GM10248 (cell line): ENCODE measurements at places on chromosomes 13 and 19.

GRCh38 chr13:50162567-50162966, 147.3 kb downstream of the KCNRG start:
- DNase-seq = no peak

GRCh38 chr13:25652764-25653163, 281.0 kb downstream of the ATP8A2 start:
- DNase-seq = no peak

GRCh38 chr13:41596190-41596589, 138.8 kb downstream of the RGCC start:
- no peak for DNase-seq

- DNase-seq = no peak
Observed at GRCh38 chr19:31519256-31519655, 170.0 kb upstream of the TSHZ3 start.

- no peak for DNase-seq
Observed at GRCh38 chr13:54884682-54885081, 1856.1 kb downstream of the OLFM4 start.

- no peak for DNase-seq
Observed at GRCh38 chr13:72823724-72824123, 41.8 kb downstream of the PIBF1 start.

- DNase-seq = no peak
Observed at GRCh38 chr13:27810461-27810860, 18.2 kb downstream of the GSX1 start.

- DNase-seq = peak; percentile 93
Observed at GRCh38 chr19:36573020-36573894, at the start of gene ZNF529. Gene ZNF529 (minus strand): TSS chr19:36573292. CDS start chr19:36572346, 946 bp downstream.

GRCh38 chr19:49916839-49917733, 11.9 kb upstream of the ATF5 start:
- DNase-seq = peak; percentile 43

GRCh38 chr13:96934889-96935489, 59.3 kb downstream of the OXGR1 start:
- DNase-seq = no peak

DNA sequence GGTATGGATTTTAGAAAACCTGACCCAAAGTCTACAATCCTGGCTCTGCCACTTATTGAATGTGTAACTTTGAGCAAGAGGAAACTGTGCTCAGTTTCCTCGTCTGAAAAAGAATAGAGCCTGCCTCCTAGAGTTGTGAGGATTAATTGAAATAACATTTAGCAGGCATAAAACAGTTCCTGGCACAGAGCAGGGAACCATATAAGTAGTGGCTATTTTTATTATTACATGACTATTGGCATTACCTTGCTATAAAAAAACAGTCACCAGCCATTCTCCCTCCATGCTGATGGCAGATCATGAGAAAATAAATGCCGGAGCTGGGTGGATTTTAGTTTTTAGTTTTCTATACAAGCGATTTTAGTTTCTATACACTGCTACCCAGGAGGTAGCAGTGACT, 5.8 kb downstream of the DOCK9 start:
- no peak for DNase-seq

GRCh38 chr13:48975101-48975855, 434 bp upstream of the FNDC3A start:
- peak; percentile 14 for DNase-seq

DNA sequence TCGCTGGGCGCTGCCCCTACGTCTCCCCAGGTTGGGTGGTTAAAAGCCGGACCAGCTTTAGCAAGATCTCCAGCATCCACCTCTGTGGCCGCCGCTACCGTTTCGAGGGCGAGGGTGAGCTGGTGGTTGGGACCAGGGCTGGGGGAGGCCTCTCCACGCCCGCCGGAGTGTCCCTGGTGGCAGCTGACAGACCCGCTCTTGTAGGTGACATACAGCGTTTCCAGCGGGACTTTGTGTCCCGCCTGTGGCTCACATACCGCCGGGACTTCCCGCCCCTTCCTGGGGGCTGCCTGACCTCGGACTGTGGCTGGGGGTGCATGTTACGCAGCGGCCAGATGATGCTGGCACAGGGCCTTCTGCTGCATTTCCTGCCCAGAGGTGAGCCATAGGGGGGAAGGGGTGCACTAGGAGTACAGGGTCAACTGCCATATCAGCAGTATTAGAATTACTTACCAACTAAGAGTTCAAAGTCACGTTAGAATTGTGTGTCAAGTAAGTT, 1.1 kb downstream of the ATG4D start:
- no peak for DNase-seq

GRCh38 chr13:97148894-97149293, 73.2 kb upstream of the MBNL2 start:
- no peak for DNase-seq

DNA sequence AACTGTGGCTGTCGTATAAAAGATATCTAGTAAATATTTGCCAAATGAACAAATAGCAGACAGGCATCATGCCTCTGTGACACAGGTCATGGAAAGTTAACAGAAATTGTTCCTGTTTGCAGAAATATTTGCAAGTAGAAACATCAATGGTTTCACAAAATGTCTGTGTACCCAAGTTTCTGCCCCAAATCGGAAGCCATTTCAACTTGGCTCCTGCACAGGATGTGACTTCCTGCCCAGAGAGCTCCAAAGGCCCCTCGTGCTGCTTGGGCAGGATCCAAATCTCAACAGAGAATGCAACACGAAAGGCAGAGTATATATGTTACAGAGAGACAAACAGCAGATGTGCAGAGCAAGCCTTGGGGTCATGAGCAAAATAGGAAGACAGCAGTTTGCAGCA, 95.5 kb upstream of the SERP2 start:
- DNase-seq = no peak

DNA sequence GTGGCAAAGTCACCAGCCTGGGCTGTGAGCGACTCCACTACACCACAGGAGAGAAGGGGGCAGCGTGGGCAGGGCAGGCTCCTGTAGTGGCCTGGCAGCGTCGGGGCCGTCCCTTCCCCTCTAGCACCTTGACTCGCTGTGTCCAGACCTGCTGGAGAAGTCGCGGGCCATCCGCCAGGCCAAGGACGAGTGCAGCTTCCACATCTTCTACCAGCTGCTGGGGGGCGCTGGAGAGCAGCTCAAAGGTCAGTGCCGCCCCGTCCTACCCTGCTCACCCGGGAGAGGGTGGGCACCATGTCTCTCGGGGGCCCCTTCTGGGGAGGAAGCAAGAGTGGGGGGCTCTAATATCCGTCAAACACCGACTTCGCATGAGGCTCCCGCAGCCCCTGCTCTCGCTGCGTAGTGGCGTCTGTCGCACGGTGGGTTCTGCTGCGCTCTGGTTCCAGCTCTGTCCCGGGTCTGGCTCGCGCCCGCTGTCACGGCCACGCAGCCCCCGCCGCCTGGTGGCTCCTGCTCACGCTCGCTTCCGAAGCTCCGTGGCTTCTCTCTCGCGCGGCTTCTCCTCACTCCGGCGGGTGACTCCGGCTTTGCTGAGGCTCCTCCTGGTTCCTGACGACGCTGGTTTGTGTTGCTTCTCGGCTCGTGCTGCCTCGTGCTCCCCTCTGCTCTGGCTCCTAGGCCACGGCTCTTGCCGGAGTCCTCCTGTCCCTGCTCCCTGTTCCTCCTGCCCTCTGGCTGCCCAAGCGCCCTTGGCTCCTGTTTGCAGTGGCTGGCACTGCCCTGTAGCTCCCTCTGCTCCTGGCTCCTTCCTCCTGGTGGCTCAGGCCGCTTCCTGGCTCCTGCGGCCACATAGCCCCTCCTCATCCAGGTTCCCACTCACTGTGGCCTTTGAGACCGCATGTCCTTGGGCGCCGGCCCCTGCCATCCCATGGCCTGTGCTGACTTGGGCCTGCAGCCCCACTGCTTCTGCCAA, 27.2 kb downstream of the MYH14 start:
- no peak for DNase-seq

DNA sequence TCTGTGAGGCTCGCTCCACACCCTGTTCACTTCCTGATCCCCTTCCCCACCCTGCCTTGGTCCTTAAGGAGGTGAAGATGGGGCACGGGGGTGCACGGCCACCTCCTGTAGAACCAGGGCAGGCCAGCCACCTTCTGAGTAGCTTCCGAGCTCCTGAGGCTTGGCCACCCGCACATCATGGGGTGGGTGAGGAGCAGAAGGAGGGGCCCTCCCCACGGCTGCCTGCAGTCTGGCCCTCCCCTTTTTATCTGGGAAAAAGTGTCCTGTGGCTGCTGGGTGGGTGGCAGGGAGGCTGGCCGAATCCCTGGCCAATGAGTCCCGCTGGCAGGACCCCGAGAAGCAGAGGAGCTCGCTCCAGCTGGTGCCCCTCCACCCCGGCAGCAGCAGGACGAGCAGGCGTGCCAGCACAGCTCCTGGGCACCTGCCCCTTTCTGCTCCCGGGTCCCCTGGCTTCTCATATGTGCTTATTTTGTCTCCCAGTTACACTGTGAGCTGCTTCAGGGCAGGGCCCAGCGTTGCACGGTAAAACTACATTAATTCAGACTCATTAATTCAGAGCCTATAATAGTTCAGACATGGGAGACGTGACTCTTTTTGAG, 135.0 kb downstream of the KDM4B start:
- no peak for DNase-seq

DNA sequence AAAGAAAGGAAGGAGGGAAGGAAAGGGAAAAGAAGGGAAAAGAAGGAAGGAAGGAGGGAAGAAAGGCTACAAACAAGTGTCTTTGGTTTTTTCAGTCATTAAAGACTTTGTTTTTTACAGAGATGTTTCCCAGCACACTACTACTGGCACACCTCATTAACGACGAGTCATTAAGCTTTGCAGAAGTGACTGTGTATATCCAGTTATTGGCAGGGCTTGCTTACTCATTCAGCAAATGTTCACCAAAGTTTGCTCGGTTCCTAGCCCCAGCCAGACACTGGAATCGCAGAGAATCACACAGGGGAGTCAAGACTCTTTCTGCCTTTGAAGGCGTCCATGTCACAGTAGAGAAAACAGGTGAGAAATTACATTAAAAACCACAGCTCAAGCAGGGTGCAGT, 4.3 kb downstream of the NLRP12 start:
- no peak for DNase-seq

GRCh38 chr13:25136880-25137787, 35.0 kb downstream of the AMER2 start:
- DNase-seq = no peak
